NAMALWA (cell line): ENCODE measurements at places on chromosomes 13 and 19.
A peak's percentile ranks its signal among the peaks of the same experiment; 100 is the strongest.

- no peak for DNase-seq
Measured at GRCh38 chr19:49417088-49417487, 6.2 kb downstream of the PTH2 start.

DNA sequence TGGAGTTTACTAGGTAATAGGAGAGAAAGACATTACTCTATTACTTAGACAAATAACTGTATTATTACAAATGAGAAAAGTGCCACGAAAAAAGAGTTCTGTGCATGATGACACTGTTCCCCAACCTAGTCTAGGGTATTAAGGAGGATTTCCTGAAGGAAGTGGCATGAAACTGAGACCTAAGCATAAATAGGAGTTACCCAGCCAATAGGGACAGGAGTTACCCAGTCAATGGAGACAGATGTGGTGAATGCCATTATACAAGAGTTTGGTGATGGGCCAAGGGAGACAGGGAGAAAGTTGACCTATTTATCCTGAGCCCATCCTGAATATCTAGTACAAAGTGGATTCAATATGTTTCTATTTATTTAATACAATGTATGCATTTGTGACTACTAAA, 65.4 kb downstream of the KL start:
- no peak for DNase-seq

GRCh38 chr13:87538366-87539052, 132.7 kb upstream of the SLITRK5 start:
- DNase-seq, result no peak

DNA sequence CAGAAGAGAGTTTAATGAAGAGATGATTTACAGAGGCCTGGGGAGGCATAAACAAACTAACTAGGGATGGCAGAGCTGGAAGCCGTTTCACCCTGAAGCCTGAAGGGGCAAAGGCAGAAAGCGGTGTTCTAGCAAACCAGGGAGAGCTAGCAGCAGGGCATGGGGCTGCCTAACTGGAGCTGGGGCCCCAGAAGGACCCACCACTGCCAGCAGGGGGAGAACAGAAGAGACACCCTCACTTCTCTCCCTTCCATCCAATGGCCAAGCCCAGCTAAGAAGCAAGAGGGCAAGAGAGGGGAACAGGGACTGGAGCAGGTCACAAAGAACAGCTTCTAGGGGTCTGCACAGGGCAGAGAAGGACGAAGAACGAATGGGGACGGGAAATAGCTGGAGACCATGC, 195.5 kb downstream of the KATNAL1 start:
- peak; percentile 73 for DNase-seq
